ENCODE measurements at places on chromosomes 11 and 22. TPM values are rescaled to one million over a fixed set of nuclear protein-coding genes. Genes with fewer than 3 reads are reported as not detected.

TIMM10B gene
- 49.7 TPM for total RNA-seq

ROBO4 gene
- total RNA-seq = under 0.01 TPM

MS4A3 gene
- total RNA-seq = not detected

SORL1 gene
- total RNA-seq = under 0.01 TPM

CARD18 gene
- under 0.01 TPM for total RNA-seq
